Activated CD4-positive, alpha-beta T cell treated with anti-CD3 and anti-CD28 coated beads, Interleukin-2, amount 50 U/mL, for 24 hours (primary cell): ENCODE measurements at places on chromosomes 16 and 17.

DNA sequence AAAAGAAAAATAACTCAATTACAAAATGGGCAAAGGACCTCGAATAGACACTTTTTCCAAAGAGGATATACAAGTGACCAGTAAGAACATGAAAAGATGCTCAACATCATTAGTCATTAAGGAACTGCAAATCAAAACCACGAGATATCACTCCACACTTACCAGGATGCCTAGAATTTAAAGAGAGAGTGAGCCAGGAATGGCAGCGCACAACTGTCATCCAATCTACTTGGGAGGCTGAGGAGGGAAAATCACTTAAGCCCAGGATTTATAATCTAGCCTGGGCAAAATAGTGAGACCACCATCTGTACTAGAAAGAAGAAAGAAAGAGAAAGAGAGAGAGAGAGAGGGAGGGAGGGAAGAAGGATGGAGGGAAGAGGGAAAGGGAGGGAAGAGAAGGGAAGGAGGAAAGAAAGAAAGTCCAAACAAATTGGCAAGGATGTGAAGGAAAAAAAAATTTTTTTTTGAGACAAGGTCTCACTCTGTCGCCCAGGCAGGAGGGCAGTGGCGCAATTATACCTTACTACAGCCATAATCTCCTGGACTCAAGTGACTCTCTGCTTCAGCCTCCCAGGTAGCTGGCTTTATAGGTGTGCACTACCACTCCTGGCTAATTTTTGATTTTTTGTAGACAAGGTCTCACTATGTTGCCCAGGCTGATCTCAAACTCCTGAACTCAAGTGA lies 22.6 kb downstream of the TBX2 start:
- no peak for DNase-seq

DNA sequence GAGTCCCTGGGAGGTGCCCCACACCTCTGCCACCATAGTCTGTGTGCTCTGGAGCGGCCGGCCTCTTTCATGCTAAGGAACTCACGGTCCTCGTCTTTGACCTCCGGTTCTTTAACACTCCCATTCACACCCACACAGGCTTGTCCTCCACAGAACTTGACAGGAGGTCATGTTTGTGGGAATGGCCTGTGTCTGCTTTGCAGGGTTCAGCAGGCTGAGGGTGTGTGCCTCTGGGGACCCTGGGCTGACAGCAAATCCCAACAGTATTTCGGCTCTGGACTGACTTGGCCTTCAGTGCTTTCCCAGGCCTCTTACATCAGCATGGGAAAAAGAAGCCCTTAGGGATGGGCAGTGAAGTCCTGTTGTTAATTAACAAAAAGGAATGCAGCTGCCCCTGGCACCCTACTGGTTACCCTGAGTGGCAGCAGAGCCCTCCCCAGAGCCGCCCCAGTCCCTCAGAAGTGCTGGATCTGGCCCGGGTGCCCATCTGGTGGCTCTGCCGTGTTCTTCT lies 35.4 kb upstream of the ADORA2B start:
- no peak for DNase-seq

DNA sequence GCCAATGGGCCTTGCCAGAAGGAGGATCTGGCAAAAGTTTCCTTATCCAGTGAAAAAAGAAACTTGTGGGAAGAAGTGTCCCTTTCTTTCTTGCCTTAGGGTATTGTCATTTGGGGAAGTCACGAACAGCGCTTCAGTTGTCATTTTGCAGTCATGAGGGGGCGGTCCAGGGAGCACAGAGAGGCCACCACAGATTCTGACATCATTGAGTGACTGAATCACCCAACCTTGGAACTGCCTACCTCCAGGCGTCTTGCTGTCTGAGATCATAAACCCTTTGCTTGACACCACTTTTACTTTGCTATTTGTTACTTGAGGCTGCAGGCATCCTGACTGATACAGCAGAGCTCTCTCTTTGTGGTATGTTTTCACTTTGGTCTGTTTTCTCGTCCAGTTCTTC lies 3.1 kb upstream of the WSCD1 start:
- DNase-seq: no peak

- no peak for DNase-seq
Measured at GRCh38 chr16:87002717-87003413, 314.3 kb downstream of the C16orf95 start.

DNA sequence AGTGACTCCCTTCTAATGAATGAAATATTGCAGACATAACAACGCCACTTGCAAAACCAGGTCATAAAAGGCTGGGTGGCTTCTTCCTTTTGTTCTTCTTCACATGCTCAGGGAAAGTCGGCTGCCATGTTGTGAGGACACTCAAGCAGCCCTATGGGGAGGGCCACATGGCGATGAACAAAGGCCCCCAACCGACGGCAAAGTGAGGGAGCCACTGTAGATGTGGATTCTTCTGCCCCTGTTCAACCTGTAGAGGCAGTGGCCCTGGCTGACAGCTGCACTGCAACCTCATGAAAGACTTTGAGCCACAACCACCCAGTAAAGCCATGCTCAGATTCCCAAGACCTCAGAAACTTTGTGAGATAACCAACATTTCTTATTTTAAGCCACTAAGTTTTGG lies 203.5 kb upstream of the TNRC6C start:
- DNase-seq: no peak

GRCh38 chr17:28878981-28879380 lies 18.6 kb downstream of the FLOT2 start:
- DNase-seq: no peak

DNA sequence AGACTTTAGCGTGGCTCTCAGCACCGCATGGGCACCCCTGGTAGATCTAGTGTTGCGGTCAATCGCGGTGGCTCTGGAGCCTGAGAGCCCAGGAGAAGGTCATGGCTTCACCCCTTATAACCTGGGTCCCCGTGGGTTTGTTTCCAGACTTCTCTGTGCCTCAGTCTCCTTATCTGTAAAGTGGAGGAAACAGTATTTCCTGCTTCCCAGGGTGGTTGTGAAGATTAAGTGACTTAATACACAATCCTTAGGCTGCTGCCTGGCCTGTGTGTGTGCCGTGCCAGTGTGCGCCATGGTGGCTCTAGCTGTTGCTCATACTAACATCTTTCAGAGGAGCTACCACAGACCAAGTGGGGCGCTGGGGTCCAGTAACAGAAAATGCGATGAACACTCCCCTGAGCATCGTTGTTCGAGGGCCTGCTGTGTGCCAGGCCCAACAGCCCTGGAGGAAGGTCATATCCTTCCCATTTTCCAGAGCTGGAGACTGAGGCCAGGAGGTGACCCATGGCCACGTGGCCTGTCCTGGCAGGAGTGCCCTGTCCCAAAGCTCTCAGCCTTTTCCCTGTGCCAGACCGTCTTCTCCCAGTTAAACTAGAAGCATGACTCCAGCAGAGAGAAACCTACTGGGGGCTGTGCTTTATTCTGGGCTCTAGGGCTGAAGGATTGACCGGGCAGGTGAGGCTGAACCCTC lies 70.1 kb downstream of the CMIP start:
- no peak for DNase-seq

GRCh38 chr17:77566566-77567138 lies 391.9 kb upstream of the TNRC6C start:
- no peak for DNase-seq

GRCh38 chr16:67910158-67910557 lies 17.1 kb downstream of the PSKH1 start:
- no peak for DNase-seq

DNA sequence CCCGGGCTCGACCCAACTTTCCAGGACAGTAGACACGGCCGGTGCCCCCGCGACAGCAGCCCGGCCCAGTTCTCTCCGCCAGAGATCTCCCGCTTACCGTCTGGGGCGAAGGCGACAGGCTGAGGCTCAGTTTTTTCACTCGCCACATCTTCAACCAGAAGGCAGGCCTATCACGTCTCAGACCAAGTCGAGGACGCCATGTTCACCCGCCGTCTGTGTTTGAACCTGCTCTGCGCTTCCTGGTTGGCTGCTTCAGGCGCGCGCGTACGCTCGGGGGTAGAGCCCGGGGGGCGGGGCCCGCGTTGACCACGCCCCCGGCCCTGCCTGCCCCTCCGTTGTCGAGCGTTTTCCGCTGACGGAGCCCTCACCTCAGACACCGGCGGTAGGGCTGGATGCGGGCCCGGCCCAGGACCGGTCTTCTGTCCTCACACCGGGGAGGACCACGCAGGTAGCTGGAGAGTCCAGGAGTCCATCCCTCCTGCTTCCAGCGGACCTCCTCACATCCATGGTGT lies at the start of gene SPAG5:
Gene SPAG5 (minus strand): TSS at position 227 of the 512 bp plus-strand sequence. CDS start 79 bp downstream, at position 148.
- peak; percentile 88 for DNase-seq

- no peak for DNase-seq
Measured at GRCh38 chr16:18800293-18800692, 1.1 kb downstream of the ARL6IP1 start.

- no peak for DNase-seq
Measured at GRCh38 chr17:64783556-64784352, 121.6 kb upstream of the SMURF2 start.
